HuH-7.5 (cell line): ENCODE measurements at places on chromosomes 5 and 9.

GRCh38 chr5:132455614-132456115 is 34.9 kb downstream of the IRF1 start:
- DNase-seq = no peak

- DNase-seq = no peak
Measured at GRCh38 chr9:132628746-132629145, 41.0 kb downstream of the DDX31 start.

DNA sequence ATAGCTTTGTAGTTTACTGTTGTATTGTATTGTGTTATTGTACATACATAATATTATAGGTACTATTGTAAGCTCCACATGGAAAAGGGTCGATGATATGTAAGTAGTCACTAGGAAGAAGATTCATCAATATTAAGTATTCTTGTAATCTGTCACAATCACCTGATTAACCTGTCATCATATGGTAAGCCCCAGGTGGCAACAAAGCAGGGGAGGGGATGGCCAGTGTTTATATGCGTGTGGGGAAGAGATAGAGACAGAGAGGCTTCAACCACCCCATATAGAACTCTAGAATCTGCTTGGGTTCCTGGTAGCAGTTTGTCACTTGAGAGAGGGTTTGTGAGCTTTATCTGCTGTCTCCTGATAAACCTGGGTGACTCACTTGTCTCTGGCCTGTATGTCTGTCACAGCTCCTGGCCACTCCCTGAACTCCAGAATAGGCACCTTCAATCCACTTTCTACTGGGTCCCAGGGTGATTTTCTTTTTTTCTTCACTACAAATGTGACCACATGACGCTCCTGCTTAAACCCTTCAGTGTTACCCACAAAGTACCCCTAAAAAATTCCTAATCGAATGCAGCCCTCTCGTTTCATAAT is 48.9 kb upstream of the CPEB4 start:
- DNase-seq = peak; percentile 18

- DNase-seq = no peak
Measured at GRCh38 chr5:3214396-3214795, 381.2 kb upstream of the IRX1 start.
